ENCODE measurements at places on chromosomes 11 and 22.

DNA sequence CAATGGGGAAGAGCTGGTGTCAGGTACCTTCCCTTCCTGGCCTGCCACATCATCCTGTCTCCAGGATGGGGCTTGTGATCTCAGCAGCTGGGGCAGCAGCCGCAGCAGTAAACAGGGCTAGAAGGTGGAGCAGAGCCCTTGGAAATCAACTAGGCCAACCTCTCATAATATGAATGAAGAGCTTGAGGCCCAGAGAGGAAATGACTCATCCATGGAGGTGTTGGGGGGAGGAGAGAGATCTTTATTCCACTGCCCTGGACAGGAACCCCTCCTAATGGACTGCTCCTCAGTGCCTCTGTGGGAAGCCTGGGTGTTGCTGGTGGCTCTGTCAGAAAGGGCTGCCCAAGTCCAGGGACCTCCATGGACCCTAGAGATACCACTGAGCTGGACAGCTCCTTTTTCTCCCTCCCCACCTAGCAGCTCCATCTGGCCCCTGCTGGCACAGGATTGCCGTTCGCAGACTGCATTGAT lies 111.8 kb downstream of the OSBP2 start:
- peaks cover 11% of the 10 kb centered on the region for H3K4me1 ChIP-seq
- no peaks in the 10 kb centered on the region for H3K36me3 ChIP-seq
- H3K4me3 ChIP-seq = no peak overlapping the region
- H3K27ac ChIP-seq = no peak overlapping the region
- peaks cover 33% of the 10 kb centered on the region for H3K27me3 ChIP-seq
- no peak for DNase-seq

GRCh38 chr11:350723-351255 lies 18.5 kb upstream of the B4GALNT4 start:
- DNase-seq = peak; percentile 42
- peak overlapping the region; percentile 88 for H3K27ac ChIP-seq
- no peaks in the 10 kb centered on the region for H3K36me3 ChIP-seq
- H3K4me1 ChIP-seq = peaks cover 67% of the 10 kb centered on the region
- H3K27me3 ChIP-seq = no peaks in the 10 kb centered on the region

DNA sequence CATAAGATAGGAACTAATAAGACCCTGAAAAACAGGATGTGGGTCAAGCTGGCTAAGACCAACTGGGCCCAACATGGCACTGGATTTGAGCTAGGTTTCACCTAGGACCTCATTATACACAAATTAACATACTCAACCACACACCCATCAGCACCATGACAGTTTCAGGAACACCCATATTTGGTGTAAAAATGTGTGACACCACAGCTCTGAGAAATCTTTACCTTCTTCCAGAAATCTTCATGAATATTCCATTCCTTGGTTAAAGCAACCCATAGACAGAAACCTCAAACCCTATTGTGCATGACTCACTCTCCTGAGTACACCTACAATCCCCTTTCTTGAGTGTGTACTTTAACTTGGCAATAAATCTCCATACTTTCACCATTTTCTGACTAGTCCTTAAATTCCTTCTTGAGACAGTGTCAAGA lies 378.8 kb downstream of the DYNC2H1 start:
- no peak overlapping the region for H3K27ac ChIP-seq
- DNase-seq = no peak
- no peaks in the 10 kb centered on the region for H3K4me1 ChIP-seq
- no peak overlapping the region for H3K4me3 ChIP-seq
- no peaks in the 10 kb centered on the region for H3K36me3 ChIP-seq

- no peaks in the 10 kb centered on the region for H3K27me3 ChIP-seq
- H3K4me3 ChIP-seq = no peak overlapping the region
- H3K27ac ChIP-seq = peak overlapping the region; percentile 20
- DNase-seq = peak; percentile 25
- peaks cover 12% of the 10 kb centered on the region for H3K36me3 ChIP-seq
Measured at GRCh38 chr11:61959114-61959513, 8.3 kb downstream of the FTH1 start.

DNA sequence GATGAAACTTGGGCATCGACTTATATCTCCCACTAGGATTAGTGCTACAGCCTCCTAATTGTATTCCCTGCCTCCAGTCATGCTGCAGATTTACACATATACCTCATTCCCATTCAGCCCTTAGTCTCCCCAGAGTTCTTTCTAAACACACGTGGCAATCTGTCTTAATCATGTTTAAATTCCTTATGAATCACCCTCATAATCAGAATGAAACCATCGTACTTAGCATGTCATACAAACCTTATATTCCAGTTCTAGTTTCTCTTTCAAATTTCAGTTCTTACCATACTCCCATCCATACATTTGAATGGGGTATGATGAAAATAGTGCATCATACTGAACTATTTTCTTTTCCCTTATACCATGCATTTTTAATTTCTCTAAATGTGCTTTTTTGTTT lies 6.0 kb upstream of the OR10A2 start:
- H3K36me3 ChIP-seq = no peaks in the 10 kb centered on the region
- no peaks in the 10 kb centered on the region for H3K27me3 ChIP-seq
- DNase-seq = no peak
- H3K27ac ChIP-seq = no peak overlapping the region
- H3K4me3 ChIP-seq = no peak overlapping the region

- H3K36me3 ChIP-seq = no peaks in the 10 kb centered on the region
- no peaks in the 10 kb centered on the region for H3K27me3 ChIP-seq
- H3K4me1 ChIP-seq = no peaks in the 10 kb centered on the region
- H3K27ac ChIP-seq = no peak overlapping the region
- H3K4me3 ChIP-seq = no peak overlapping the region
Measured at GRCh38 chr22:26041931-26042330, 127.3 kb upstream of the SEZ6L start.

DNA sequence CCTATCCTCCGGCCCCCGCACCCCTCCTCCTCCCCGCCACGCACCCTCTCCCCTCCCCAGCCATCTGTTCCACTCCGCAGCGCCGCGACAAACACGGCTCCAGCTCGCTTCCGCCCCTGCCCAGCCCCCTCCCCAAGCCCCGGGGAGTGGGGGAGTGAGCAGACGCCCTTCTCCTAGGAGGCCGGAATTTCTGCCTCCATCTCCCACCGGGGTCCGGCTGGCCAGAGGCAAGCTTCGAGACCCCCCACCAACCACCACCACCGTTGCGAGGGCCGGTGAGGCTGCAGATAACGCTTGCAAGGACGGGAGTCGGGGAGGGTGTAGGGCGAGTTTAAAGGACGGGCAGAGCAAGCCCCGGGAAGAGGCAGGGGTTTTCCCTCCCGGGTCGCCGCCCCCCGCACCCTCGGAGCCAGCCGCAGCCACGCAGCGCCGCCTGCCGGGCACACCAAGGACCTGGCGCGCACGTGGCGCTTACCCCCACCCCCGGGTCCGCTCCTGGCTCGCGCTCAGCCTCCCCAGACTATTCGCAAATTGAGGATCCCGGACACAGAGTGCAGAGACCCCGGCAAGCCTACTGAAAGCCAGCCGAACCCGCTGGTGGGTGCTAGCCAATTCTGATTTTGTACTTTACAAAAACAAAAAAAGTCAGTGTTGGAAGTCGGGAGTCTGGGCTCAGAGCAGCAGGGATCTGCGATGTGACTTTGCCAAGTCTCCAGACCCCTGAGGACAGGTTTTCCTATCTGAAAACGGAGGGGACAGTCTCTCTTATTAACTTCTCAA lies 22.6 kb downstream of the RTN4RL2 start:
- H3K27me3 ChIP-seq = no peaks in the 10 kb centered on the region
- H3K4me3 ChIP-seq = no peak overlapping the region
- H3K27ac ChIP-seq = no peak overlapping the region
- no peak for DNase-seq
- H3K36me3 ChIP-seq = peaks cover 42% of the 10 kb centered on the region

- DNase-seq = no peak
- peaks cover 67% of the 10 kb centered on the region for H3K36me3 ChIP-seq
- no peak overlapping the region for H3K4me3 ChIP-seq
- H3K27ac ChIP-seq = no peak overlapping the region
Measured at GRCh38 chr11:3020011-3020410, 27.9 kb upstream of the NAP1L4 start.

- peaks cover 42% of the 10 kb centered on the region for H3K36me3 ChIP-seq
- H3K4me1 ChIP-seq = peaks cover 11% of the 10 kb centered on the region
- H3K27ac ChIP-seq = no peak overlapping the region
Measured at GRCh38 chr11:75268626-75269366, 28.2 kb downstream of the TPBGL start.

DNA sequence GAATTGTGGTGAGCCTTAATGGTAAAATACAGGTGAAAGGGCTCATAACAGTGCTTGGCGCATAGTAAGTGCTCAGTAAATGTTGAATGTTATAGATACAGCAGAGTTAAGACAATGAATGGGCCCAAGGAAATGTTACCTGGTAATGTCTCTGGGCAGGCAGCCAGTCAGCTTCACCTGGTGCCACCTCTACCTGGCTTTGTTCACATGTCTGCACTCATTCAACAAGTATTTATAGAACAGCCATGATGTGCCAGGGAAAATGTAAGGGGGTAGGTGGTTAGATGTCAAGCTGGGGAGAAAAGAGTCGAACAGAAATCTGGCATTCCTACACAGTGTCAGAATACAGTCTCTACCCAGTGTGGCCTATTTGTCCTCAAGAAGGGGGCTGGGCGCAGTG lies 238.8 kb upstream of the SYN3 start:
- no peaks in the 10 kb centered on the region for H3K27me3 ChIP-seq
- no peaks in the 10 kb centered on the region for H3K4me1 ChIP-seq
- H3K36me3 ChIP-seq = no peaks in the 10 kb centered on the region
- no peak overlapping the region for H3K27ac ChIP-seq
- no peak for DNase-seq

GRCh38 chr11:131370901-131371790 lies 731 bp downstream of the NTM start:
- no peak overlapping the region for H3K27ac ChIP-seq
- peaks cover 25% of the 10 kb centered on the region for H3K27me3 ChIP-seq
- no peaks in the 10 kb centered on the region for H3K4me1 ChIP-seq
- no peak overlapping the region for H3K4me3 ChIP-seq
- no peak for DNase-seq

- DNase-seq = no peak
- H3K4me3 ChIP-seq = no peak overlapping the region
Measured at GRCh38 chr11:95575517-95575916, 214.1 kb downstream of the FAM76B start.

DNA sequence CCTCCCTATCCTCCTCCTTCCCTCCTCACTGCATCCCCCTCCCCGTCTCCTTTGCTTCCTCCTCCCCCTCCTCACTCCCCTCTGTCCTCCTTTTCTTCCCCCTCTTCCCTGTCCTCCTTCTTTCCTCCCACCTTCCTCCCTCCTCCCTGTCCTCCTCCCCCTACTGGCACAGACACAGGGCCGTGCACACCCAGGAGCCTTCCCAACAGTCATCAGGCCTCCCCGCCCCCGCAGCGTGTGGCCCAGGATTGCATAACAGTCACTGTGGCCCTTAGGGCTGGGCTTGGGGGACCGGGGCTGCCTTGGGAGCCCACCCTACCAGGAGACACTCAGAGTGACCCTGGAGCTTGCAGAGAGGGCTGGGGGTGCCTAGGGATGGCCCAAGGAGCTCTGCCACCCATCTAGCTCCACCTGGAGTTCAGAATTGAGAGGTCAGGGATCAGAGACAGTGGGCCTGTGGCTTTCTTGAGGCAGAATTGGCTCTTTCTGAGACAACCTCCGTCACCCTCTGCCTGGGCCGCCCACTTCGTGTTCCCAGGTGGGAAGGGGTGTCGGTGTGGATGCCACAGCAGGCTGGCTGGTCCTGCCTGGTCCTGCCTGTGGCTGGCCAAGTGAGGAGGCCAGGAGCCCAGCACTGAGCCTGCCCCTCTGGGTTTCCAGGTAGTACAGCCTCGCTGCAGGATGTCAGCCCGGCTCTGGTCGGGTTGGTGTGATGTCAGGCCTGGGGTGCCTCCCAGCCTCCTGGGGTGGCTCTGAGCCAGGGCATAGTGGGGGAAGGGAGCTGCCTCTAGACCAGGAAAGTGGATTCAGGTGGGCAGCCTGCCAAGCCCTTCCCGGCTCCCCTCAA lies 1.6 kb downstream of the SPI1 start:
- peaks cover 37% of the 10 kb centered on the region for H3K4me1 ChIP-seq
- peak overlapping the region; percentile 86 for H3K27ac ChIP-seq
- H3K27me3 ChIP-seq = no peaks in the 10 kb centered on the region
- peak overlapping the region; percentile 47 for H3K4me3 ChIP-seq
- peaks cover 13% of the 10 kb centered on the region for H3K36me3 ChIP-seq
- DNase-seq = peak; percentile 82

DNA sequence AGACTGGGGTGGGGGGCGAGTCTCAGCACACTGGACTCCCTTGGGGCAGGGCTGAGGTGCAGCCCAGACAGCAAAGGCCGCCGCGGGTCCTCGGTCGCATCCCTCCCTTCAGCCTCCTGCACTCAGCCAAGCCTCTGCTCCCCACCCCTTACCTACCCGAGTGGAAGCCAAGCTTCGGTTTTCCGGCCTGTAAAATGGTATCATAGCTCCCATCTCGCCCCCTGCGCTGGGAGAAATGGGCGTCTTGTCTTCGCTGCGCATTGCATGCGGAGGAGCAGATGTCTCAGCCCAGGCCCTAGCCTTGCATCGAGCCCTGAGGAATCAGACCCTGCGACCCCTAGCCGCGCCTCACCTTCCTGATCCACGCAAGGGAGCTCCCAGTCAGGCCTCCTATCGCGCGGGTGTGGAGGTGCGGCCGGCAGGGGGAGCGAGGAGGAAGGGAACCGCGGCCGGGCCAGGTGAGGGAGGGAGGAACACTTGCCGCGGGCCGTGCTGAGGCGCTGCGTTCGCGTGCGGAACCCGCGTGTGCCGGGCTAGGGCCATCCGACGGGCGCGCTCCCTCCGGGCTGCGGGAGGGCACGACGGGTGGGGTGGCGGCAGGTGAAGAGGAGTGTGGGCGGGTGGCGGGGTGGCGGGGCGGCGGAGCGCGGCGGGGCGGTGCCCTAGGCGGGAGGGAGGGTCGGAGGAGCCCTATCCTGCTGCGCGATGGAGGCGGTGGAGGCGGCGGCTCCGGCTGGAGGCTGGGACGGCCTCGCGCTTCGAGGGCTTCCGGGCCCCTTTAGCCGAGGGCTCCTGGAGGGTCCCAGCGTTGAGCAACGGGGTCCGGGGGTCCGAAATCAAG lies 4.1 kb upstream of the TBX1 start:
- no peaks in the 10 kb centered on the region for H3K36me3 ChIP-seq
- H3K4me3 ChIP-seq = peak overlapping the region; percentile 29
- peaks cover 51% of the 10 kb centered on the region for H3K27me3 ChIP-seq
- H3K27ac ChIP-seq = no peak overlapping the region

DNA sequence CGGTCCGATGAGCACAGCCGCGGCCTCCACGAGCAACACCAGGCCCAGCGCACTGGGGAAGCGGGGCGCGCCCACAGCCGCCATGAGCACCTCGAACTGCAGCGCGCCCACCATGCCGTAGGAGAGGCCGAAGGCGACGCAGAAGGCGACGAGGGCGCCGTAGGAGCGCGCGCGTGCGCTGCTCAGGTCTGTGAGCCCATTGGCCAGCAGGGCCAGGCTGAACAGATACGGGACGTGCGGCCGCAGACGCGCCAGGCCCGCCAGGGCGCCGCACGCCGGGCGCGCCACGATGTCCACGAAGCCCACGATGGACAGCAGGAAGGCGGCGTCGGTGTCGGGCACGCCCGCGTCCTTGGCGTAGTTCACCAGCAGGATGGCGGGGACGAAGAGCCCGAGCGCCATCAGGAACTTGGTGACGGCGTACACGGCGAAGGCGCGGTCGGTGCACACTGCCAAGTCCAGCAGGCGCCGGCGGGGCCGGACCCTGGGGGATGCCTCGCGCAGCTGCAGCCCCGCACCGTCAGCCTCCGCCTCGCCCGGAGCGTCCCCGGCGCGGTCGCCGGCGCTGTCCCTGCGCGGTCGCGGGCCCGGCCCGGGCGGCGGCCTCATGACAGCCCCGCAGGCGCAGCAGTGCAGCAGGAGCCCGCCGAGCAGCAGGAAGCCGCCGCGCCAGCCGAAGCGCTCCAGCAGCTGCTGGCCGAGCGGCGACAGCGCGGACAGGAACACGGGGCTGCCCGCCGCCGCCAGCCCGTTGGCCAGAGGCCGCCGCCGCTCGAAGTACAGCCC lies 2.9 kb downstream of the SLC16A8 start:
- H3K36me3 ChIP-seq = no peaks in the 10 kb centered on the region
- peaks cover 42% of the 10 kb centered on the region for H3K4me1 ChIP-seq
- H3K27ac ChIP-seq = no peak overlapping the region
- DNase-seq = no peak
- H3K27me3 ChIP-seq = peaks cover 41% of the 10 kb centered on the region
